ENCODE measurements at places on chromosomes 7 and 10. TPM values are rescaled to one million over a fixed set of nuclear protein-coding genes. Genes with fewer than 3 reads are reported as not detected.

The GHRHR gene
- total RNA-seq, result not detected

The GRID2IP gene
- total RNA-seq, result not detected

The PNLIPRP1 gene
- total RNA-seq, result not detected

The TRPV6 gene
- total RNA-seq, result 6.9 TPM

The UPK3B gene
- total RNA-seq, result 9.2 TPM

The HOXA10 gene
- total RNA-seq, result not detected

The FOXP2 gene
- 6.7 TPM for total RNA-seq
